ENCODE measurements at places on chromosomes 4 and X. TPM values are rescaled to one million over a fixed set of nuclear protein-coding genes. Genes with fewer than 3 reads are reported as not detected.

The PRDM8 gene
- 0.53 TPM for total RNA-seq

The TBC1D8B gene
- 2.6 TPM for total RNA-seq

The ALAS2 gene
- total RNA-seq: not detected

The CNKSR2 gene
- 0.53 TPM for total RNA-seq

The SYP gene
- under 0.01 TPM for total RNA-seq

The CYLC1 gene
- not detected for total RNA-seq

The EMD gene
- total RNA-seq: 16.1 TPM

The MAGEA1 gene
- total RNA-seq: not detected

The COMMD8 gene
- total RNA-seq: 29.2 TPM

The DGKK gene
- total RNA-seq: not detected

The C4orf51 gene
- not detected for total RNA-seq

The HSFX1 gene
- total RNA-seq: 0.53 TPM

The GDPD2 gene
- not detected for total RNA-seq

The CDKL2 gene
- total RNA-seq: 0.90 TPM

The CCDC160 gene
- not detected for total RNA-seq

The CDKL5 gene
- total RNA-seq: 2.6 TPM

The FUNDC2 gene
- 36.1 TPM for total RNA-seq

The KCTD8 gene
- total RNA-seq: under 0.01 TPM

The MUC7 gene
- total RNA-seq: not detected

The LSM6 gene
- 26.3 TPM for total RNA-seq

The CDX4 gene
- not detected for total RNA-seq

The ARMCX5 gene
- total RNA-seq: 20.2 TPM

The MND1 gene
- total RNA-seq: 1.3 TPM

The ADH1B gene
- total RNA-seq: 0.26 TPM

The P2RY4 gene
- total RNA-seq: 0.13 TPM

The AWAT2 gene
- not detected for total RNA-seq

The LNX1 gene
- total RNA-seq: 1.6 TPM

The CYTL1 gene
- not detected for total RNA-seq

The PFKFB1 gene
- total RNA-seq: 0.13 TPM

The HSD17B13 gene
- not detected for total RNA-seq

The CT45A10 gene
- total RNA-seq: not detected

The CSAG3 gene
- not detected for total RNA-seq

The INTS6L gene
- total RNA-seq: 3.2 TPM

The EGFL6 gene
- 0.26 TPM for total RNA-seq

The HAND2 gene
- 1.1 TPM for total RNA-seq

The DKK2 gene
- not detected for total RNA-seq

The USP17L11 gene
- total RNA-seq: not detected

The CACNA1F gene
- total RNA-seq: under 0.01 TPM

The GAGE13 gene
- not detected for total RNA-seq

The ZNF141 gene
- total RNA-seq: 7.0 TPM

The NUDT9 gene
- 19.0 TPM for total RNA-seq

The IL2RG gene
- total RNA-seq: 0.26 TPM

The STPG2 gene
- total RNA-seq: not detected

Data from bronchial epithelial cell (primary cell).